NCI-H460 (cell line): ENCODE measurements at places on chromosomes 1 and 21.

DNA sequence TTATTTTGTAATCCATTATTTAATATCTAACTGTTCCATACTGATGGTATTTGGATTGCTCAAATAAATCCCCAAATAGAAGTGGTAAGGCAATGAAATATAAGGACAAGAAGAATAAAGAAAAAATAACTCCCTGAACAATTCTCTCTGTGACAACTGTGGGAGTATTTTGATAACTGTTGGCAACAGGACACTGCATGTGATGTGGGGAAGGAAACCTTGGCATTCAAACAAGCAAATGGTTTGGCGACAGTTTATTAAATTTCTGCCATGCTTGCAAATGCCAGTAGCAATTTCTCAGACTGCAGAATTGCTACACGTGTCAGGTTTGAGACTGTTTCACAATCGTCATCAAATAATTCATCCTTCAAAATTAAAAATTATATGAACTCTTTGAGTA, 8.6 kb upstream of the MRPL39 start:
- no peak for DNase-seq

- no peak for DNase-seq
These were observed 357.4 kb upstream of the ADGRL2 start for GRCh38 chr1:81443288-81443687.

DNA sequence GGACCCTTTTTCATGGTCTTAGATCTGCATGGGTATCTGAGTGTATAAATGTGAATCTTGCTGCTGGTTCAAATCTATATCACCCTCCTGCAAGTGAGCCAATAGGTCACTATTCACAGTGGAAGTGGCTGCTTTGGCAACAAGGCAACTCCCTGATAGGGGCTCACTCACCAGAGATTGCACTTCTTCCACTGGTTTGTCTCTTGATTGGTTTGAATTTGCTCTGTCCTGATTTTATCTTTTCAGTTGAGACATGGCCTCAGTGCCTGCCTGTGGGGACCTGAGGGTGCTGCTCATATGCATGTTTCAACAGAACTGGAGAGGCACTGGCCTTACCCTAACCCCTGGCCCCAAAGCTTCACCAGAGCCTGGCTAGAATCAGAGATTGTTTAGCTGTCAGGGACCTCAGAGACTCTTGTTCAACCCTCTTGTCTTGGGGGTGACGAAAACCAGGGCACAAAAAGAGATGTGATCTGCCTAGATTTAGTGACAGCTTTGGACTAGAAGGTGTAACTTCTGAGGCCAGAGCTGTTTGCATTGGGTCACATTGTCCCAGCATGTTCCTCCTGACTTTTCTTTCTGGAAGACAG, 16.9 kb downstream of the AVPR1B start:
- DNase-seq, result no peak

DNA sequence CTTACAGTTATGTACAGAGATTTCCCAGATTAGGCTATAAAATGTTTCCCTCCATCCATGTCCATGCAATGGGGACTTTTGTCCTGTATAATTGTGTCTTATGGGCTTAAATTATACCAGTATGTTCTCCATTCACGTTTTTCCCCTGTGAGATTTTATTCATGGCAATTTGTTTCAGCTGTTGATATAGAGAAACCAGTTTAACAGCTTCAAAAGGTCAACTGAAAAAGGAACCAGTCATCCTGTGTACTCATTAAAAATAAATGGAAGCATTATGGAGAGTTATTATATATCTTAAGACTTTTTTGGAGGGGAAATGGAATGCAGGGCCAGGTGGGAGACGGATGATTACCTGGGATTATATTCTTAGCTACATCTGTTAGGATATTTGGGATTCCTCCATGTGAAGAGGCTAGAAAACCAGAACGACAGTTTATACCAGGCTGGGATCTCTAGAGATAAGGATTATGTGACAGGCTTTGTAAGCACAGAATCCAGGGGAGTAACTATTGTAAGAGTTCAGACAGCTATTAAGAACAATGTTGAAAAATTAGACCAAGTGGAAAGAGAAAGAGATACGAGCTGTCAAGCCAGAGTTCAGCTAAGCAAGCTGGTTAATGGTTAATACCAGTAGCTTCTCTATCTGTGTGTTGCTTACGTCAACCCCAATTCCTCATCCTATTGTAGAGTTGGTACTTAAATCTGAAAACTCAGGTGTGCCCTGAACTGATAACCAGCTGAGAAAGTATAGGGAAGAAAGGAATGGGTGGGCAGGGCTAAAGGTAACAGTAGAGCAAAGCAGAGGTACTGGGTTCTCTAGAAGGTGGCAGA, 12.4 kb upstream of the ZNF697 start:
- DNase-seq, result no peak

- no peak for DNase-seq
These were observed at the start of gene TMEM54 for GRCh38 chr1:32900956-32901822. TMEM54 (minus strand) TSS chr1:32901389; CDS start chr1:32901238, 151 bp downstream.

GRCh38 chr1:43554444-43554992, 23.8 kb downstream of the PTPRF start:
- DNase-seq, result peak; percentile 17
